HEK293T (cell line): ENCODE measurements at places on chromosomes 6 and 20.
A peak's percentile ranks its signal among the peaks of the same experiment; 100 is the strongest.

GRCh38 chr20:45935416-45936046, 1.0 kb downstream of the PCIF1 start:
- no peak for DNase-seq

DNA sequence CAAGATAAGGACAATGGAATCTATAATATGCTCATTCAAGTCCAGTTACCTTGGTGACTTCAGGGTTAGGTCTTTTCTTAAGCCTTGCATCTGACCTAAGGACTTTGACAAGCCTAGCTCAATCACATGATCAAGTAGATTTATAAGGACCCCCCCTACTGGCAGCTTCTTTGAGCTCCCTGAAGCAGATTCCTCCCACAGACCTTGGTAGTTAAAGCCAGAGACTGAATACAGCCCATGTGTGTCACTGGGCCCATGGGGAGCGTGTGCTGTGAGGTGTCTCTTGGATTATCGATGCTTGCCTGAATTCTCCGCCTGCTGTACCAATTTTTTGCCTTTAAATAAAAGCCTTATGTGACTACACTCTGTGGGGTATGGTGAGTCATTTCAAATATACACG, 372.7 kb upstream of the RGS17 start:
- peak; percentile 48 for DNase-seq

DNA sequence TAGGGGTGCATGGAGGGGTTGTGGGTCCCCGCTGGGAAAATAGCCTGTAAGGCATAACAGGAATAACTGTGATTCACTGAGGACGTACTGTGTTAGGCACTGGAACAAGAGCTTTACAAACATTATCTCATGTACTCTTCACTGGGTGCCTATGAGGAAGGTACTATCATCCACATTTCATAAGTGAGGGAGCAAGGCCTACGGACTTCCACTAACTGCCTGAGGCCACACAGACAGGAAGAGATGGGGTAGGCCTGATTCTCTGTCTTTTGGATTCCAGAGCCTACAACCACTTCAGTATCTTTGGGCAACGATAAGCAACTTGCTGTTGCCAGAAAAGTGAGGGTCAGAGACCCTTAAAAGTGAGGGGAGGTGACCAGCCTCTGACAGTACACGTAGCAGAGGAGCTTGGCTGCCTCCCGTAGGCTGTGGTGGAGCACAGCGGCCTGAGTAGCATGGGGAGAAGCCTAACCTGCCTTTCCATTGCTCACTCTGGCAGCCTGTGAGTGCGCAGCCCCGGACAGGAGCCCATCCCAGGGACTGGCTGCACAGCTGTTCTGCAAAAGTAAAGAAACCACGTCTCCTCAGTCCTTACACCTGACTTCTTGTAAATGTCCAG, 30.4 kb downstream of the PSMB1 start:
- peak; percentile 53 for DNase-seq

- no peak for DNase-seq
Observed at GRCh38 chr6:134253681-134254080, 64.2 kb downstream of the SGK1 start.

GRCh38 chr6:145814035-145814500, 527 bp downstream of the FBXO30 start:
- DNase-seq: peak; percentile 25
